Globus pallidus (tissue), 1 donor: ENCODE measurements at places on chromosomes 3 and 15.

DNA sequence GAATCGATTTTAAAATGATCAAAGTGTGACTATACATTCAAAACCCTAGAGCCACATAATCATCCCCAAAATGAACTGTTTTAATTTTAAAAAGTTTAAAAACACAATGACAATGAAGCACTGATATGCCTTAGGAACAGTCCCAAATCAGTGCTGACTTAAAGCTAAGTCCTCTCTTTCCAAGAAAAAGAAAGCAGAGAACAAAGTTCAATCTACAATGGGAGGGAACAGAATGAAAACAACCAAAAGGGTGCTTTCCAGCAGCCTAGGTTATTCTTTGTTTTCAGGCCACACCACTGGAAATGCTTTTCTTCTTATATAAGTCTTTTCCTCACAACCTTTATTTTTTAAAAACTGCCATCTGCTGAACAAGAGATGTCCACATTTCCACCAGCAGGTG is 7.2 kb upstream of the STIMATE start:
- no peak for DNase-seq

GRCh38 chr15:94122516-94122915 is 108.8 kb upstream of the MCTP2 start:
- no peak for DNase-seq

GRCh38 chr15:69725957-69726356 is 273.3 kb downstream of the RPLP1 start:
- peak; percentile 42 for DNase-seq

GRCh38 chr3:133490468-133491351 is 82.8 kb upstream of the CDV3 start:
- no peak for DNase-seq

DNA sequence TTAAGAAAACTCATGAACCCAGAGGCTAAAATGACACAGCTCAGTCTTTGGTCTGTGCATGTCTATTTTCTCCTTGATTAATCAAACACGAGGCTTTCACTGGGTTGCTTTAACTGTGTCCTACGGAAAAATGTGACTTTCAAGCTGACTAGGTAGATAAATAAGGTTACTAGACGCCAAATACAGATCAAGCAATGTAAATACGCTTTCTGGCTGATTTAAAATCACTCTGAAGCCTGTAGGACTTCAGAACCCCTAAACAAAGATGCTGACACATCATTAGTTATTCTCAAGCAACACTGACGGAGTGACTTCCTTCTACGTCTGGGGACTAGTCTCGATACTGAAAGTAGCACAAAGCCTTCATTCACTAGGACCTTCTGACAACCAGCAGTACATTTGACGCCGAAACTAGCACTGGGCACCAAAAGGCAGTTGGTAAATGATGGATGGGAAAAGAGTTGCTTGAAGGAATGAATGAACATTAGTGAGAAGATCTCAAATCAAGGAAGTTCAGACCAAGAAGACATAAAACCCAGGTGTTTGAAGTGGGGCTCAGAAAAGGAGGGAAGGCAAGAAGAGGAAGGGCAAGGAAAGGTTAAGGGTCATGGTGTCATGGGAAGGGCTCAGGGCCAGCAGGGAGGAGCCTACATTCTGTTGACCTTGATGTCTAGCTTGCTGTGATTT is 67.1 kb upstream of the CDV3 start:
- peak; percentile 61 for DNase-seq

DNA sequence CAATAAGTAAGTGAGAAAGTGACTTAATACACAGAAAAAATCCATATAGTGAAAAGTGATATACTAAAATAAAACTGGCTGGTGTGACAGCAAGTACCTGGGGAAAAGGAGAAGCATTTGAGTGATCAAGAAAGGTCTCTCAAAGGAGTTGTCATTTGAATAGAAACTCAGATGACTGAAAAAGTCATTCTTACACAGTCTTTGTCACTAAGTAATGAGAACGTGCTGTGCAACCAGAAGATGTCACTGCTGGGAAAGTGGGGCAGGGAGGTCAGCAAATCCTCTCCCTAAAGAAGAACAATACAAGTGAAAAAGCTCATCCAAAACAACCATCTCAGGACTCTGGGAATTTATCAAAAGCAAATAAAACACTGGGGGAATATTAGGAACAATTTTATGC is 317.5 kb upstream of the TRIM42 start:
- DNase-seq: no peak
